NCI-H526 treated with DMSO at 0.1 percent for 48 hours (cell line): ENCODE measurements at places on chromosomes 4 and X.

DNA sequence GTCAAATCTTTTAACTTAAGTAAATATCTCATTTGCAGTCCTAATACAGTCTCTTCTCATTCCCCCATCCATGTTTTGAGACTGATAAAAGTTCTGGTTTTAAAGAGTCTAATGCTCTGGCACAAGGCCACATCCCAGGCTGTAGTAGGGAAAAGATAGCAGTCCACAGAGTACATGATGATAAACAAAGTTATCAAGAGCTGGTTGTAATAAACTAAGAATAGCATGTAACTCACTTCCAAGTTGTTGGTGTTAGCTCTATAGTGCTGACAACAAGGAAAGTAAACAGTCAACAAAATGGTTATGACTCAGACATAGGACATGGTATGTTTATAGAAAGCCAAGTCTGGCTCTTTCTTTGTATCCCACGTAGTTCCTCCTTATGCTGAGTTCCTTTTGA lies 21.8 kb upstream of the AREG start:
- DNase-seq, result no peak

DNA sequence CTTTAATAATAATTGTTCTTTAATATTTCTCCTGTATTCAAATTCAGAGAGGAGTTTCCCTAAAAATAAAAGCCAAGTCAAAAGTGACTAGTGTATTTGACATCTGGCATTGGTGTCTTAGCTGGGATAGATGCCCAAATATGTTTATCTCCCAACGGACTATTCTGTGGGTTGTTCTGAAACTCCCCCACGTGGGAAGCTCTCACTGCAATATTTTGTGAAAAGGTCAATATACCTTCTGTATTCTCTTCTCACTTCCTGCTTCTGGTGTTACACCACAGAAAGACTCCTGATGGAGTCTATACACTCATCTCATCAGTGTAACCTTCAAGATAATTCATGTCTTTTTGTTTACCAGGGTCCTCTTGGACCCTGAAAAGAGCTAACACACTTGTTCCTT lies 2052.8 kb upstream of the TENM3 start:
- no peak for DNase-seq

- DNase-seq, result no peak
Observed at GRCh38 chr4:1214101-1215095, 34.5 kb downstream of the CTBP1 start.

GRCh38 chr4:172048666-172049065 lies 235.5 kb downstream of the GALNTL6 start:
- DNase-seq, result no peak

DNA sequence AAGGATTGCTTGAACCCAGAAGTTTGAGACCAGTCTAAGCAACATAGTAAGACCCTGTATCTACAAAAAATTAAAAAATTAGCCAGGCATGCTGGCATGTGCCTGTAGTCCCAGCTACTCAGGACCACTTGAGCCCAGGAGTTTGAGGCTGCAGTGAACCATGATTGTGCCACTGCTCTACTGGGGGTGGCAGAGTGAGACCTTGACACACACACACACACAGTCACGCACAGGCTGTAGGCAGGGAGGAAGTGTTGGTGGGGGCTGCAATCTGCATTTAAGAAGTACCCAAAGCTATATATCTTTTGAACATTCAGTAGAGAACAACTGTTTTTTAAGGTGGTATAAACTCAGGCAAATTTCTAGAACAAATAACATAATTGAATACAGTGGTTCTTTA lies 7.2 kb downstream of the SCRG1 start:
- no peak for DNase-seq

DNA sequence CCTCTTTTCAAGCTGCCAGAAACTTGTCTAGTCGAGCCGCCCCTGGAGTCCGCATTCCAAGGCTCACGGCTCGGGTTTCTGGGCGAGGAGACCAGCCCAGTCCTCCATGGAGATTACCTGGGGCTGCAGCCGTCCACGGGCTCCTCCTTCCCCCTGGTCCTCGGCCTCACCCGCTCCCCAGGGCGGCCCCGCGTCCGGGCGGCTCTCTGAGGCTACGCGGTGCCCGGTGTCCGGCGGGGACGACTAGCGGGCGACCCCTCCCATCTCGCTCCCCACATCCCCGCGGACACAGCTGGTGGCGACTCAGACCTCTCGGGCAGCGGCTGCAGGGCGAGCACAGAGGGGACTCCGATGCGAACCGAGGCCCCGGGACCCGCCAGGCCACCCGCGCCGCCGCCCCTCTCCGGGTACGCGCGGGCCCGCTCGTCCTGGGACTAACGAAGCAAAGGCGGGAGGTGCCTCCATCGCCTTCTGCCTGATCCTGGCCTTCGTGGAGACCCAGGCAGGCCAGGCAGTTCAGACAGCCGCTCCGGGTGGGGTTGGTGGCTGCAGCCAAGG lies 159.4 kb downstream of the TRAM1L1 start:
- no peak for DNase-seq

DNA sequence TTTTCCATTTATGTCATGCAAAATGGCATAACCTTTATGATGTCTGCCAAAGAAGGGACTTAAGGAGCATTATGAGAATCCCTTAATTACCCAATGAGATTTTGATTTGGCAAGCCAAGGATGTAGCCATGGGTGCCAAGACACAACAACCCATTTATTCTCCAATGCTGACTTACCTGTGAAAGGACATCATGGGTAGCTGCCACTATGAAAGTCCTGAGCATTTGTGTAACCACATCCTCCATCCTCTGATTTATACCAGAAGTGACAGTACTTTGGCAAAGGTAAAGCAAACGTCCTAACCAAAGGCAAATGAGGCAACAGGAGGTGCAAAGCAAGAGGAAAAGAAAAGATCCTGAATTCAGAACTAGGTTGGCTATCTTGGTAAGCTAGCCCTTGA lies 87.3 kb upstream of the EMCN start:
- DNase-seq, result no peak

DNA sequence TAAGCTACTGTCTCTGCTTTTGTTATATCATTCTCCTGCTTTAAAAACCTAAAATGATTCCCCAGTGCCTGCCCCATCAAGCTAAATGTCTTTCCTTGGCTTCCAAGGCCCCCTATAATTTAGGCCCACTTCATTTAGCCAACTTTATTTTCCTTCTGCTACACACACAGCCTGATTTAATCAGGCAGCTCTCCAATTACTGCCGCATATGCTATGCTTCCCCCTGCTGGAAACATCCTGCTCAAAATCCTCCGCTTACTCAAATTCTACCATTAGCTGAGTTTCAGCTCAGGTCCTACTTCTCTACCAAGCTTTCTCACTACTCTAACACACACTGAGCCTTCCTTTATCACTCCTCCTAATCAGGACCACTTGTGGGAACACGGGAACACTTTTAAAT lies 17.0 kb downstream of the LAMP2 start:
- no peak for DNase-seq

DNA sequence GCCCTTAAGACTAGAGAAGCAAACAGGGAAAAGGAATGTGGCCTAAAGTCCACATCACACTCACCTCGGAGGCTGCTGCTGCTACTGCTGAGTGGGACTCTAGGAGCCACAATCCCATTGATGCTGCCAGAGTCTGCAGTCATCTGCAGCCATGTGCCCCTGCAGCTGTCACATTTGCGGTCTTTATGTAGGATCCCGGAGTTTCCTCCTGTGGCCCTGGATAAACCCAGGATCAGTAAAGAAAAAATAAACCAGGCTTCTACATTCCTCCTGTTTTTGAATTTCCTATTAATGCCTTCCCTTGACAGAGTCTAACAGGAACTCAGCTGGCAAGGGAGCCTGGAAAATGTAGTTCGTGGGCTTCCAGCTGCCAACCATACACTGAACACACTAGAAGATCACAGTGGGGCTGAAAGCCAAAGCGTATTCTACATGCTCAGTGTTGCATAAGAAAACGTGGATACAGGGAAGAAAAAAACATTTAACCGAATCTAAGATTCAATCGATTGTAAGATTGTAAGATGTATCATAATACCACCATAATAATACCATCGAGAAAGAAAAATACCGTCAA lies 10.3 kb upstream of the PHEX start:
- DNase-seq, result no peak

- no peak for DNase-seq
Observed at GRCh38 chrX:40143001-40143400, 45.2 kb upstream of the BCOR start.

DNA sequence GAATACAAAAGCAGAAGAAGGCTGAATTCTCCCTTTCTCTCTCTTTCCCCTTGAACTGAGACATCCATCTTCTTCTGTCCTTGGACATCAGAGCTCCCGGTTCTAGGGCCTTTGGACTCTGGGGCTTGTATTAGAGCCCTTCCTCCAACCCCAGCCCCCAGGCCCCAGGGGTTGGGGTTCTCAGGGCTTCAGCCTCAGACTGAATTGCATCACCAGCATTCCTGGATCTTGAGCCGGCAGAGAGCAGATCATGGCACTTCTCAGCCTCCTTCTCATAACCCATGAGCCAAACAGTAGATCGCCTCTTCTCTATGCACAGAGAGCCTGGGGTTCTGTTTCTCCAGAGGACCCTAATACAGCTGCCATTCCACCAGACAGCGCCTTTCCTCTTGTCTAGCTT lies 25.3 kb upstream of the CLDN24 start:
- DNase-seq, result no peak

DNA sequence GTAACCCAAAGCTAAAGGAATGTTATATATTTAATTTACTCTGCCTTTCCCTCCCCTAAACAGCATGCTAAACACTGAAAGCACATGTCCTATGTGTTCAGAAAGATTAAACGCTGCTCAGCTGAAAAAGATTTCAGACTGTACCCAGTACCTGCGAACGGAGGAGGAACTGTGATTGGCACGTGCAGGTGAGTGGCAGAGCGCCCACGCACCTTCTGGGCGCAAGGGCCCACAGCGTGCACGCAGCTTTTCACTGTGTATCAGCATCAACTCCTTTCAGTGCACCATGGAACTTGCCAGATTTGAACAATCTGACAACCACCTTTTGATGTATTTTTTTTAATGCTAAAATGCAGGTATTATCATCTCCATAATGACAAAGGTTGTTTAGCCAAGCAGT lies 87.7 kb downstream of the RFC1 start:
- no peak for DNase-seq

DNA sequence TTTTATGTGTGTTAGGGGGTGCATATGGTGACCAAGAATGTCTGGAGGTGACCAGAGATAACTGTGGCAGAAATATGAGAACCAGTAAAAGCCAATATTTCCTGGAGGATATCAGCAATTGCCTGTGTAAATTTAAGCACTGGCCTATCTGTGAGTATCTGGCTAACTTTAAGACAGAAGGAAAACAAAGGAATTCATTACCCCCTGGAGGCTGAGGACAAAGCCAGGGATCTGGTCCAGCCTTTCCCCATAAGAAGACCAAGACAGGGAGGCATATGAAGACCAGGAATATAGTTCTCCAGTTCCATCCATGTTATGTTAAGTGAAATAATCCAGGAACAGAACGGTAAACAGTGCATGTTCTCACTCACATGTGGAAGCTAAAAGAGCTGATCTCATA lies 49.2 kb downstream of the MFAP3L start:
- DNase-seq, result no peak

GRCh38 chrX:47366041-47366722 lies 4.2 kb upstream of the ZNF157 start:
- DNase-seq, result peak; percentile 82

- DNase-seq, result no peak
Observed at GRCh38 chr4:52621567-52621966, 37.5 kb downstream of the USP46 start.

GRCh38 chrX:84715315-84715714 lies 213.1 kb upstream of the HDX start:
- DNase-seq, result no peak

DNA sequence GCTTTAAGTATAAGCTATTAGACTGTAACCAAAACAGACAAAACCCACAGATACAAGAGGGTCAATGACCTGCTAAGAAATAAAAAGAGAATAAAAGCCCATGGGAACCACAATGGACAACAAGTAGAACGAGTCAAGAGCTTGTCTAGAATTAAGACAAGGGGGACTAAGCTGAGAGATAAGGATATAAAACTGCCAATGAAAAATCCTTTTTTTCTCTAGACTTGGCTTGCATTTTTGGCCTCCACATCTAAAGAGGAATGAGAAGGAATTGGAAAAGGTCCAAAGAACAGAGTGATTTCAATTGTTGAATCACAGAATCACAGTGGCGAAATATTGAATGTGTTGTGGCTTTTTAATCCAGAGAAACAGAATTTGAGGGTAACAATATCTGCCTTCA lies 135.7 kb downstream of the QDPR start:
- no peak for DNase-seq

DNA sequence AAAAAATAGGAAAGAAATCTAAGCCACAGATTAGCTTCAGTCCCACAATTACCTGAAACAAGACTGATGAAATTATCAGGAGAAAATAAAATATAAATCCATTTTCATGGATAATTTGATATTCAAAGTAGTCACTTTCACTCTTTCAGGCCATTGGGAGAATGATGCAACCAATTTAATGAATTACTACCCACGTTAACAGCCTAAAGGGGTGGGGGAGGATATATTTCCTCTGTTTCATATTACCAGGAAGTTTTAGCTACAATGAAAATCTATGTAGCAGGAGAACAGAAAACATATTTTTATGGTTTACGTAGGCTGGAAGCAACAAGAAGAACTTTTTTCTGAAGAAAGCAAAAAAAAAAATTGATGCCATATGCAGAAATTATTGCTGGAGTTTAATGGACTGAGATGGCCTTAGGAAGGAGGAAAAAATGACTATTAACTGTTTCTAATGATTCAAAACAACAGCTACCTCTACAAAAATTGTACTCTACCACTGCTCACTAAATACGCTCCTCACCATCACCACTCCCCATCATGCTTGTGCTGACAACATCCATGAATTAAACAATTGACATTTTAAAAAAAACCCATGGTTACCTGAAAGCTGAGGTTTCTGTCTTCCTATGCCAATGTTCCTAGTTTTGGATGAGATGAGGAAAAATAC lies 100.9 kb downstream of the CXXC4 start:
- DNase-seq, result no peak

DNA sequence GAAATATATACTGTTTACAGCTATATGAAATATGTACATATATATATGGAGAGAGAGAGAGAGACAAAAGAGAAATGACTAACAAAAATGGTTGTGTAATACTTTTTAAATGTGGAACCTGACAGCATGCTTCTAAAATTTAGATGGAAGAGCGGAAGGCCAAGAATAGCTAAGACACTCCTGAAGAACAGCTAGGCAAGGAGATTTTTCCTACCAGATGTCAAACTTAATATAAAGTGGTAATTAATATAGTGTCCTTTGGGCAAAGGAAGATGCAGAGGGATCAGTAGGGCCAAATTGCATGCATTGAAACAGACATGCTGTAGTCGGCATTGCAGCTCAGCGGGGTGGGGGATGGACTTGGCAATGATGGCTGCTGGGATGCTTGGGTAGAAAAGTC lies 45.2 kb downstream of the ADD1 start:
- DNase-seq, result no peak
